ENCODE measurements at places on chromosomes 16 and 17.

DNA sequence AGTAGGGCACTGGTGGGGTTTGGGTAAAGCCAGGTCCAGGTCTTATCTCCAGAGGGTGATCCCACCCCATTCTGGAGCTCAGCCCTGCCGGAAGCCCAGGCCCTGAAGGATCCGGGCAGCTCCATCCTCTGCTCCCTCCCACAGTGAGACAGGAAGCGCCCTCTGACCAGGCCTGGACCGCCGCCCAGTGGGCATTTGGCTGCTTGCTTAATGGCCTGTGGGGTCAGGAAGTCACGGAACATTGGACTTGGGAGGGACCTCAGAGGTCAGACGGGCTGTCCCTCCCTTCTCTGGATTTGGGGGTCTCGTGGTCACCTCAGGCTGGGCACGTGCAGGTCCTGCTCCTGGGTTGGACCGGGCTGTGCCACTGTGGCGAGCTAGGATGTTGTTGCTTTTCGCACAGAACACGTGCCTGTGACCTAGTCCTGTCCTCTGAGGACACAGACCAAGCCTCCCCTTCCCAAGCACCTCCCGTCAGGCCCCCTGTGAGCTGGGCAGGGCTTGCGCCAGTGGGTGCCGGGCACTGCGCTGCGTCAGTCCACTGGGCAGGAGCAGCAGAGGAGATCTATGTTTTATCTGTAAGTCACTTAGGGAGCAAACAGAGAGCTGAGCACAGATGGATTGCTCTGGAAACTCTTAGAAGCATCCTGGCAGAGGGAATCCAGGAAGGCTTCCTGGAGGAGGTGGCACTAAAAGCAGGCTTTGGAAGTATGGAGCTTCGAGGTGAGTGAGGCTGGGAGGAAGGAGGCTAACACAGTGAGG is 49.4 kb upstream of the GSE1 start:
- DNase-seq = no peak

DNA sequence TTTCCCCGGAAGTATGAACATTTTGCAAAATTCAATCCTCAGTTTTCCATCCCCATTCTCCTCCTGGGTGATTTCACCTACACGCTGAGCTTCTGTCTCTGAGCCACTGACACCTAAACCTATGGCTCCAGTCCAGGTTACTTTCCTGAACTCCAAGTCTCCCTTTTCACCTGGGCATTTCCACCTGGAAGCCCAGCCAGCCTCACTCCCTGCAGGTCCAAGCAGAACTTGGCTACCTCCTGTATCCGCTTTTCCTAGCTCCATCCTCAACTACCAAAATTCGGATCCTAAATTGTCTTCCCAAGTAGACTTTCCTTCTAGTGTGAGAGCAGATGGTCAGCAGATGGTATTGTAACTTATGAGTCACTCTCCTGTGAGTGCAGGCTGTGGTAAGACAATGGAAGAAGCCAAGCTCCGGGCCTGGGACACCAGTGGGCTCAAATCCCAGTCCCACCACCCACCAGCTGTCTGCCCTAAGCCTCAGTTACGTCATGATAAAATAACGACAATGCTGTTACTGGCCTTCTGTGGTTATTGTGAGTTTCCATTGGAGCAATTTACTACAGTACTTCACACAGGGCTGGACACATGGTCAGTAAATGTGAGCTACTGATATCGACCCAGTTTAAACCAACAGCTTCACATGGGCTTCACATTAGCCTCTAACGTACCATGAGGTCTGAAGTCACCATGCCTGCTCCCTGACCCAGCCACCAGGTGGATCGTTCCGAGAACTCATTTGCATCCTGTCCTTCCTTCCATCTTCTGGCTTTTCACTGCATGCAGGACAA is 33.3 kb downstream of the PECAM1 start:
- no peak for DNase-seq

- DNase-seq = no peak
Observed at GRCh38 chr16:67386861-67387455, 6.3 kb downstream of the TPPP3 start.

DNA sequence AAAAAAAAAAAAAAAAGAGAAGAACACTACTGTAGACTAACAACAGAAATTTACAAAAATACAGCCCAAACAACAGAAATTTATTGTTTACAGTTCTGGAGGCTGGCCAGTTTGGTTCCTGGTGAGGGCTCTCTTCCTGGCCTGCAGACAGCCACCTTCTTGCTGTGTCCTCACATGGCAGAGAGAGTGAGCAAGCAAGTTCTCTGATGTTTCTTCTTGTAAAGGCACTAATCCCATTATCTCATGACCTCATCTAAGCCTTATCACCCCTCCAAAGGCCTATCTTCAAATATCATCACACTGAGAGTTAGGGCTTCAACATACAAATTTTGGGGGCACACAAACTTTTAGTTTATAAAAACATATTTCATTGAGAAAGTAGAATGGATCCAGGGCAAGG is 7.3 kb downstream of the ARSG start:
- DNase-seq = no peak

- DNase-seq = no peak
Observed at GRCh38 chr16:73210686-73211085, 162.8 kb upstream of the ZFHX3 start.

- no peak for DNase-seq
Observed at GRCh38 chr17:70820276-70820675, 650.9 kb downstream of the KCNJ2 start.

- no peak for DNase-seq
Observed at GRCh38 chr17:65235284-65235683, 98.1 kb downstream of the RGS9 start.

DNA sequence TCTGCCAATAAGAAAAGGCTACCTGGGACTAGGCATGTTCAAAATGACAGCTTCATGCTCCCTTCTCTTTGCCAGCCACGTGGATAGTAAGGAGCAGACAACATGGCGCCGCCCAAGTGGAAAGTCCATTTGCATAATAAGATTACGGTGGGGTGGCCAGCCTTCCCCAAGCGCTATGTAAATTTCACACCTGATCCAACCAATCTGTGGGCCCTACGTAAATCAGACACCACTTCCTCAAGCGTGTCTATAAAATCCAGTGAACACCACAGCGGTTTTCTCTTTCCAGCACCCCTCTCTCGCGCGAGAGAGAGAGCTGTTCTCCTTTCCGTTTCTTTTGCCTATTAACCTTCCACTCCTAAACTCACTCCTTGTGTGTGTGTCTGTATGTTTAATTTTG is 140.3 kb upstream of the ERCC4 start:
- no peak for DNase-seq

Measured in activated naive CD8-positive, alpha-beta T cell treated with anti-CD3 and anti-CD28 coated beads, Interleukin-2, amount 50 U/mL, for 16 hours (primary cell).